ENCODE measurements at places on chromosomes 1 and 21. TPM values are rescaled to one million over a fixed set of nuclear protein-coding genes. Genes with fewer than 3 reads are reported as not detected.

DNA sequence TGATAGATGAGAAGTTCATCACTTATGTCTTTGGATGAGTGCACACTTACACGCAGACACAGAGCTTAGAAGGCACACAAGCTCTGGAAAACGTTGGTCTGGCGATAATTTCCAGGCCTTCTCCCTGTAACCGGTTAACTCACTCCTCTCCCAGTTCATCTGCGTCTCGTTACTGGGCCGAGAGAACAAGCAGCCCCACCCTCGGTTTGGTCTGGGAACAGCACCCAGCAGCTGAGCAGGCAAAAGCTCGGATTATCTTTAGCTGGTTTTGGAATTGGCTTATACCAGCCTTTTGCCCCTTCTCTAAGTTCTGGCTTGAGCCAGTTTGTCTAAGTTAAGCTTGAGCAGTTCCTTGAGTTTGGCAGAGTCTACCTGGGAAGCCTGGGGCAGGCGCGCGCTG is 27.3 kb upstream of the COL6A1 start:
- H3K27ac ChIP-seq = no peak overlapping the region
- no peak for DNase-seq
- no peak overlapping the region for H3K4me3 ChIP-seq
- H3K27me3 ChIP-seq = no peaks in the 10 kb centered on the region
- no peaks in the 10 kb centered on the region for H3K36me3 ChIP-seq
- no peaks in the 10 kb centered on the region for H3K4me1 ChIP-seq

DNA sequence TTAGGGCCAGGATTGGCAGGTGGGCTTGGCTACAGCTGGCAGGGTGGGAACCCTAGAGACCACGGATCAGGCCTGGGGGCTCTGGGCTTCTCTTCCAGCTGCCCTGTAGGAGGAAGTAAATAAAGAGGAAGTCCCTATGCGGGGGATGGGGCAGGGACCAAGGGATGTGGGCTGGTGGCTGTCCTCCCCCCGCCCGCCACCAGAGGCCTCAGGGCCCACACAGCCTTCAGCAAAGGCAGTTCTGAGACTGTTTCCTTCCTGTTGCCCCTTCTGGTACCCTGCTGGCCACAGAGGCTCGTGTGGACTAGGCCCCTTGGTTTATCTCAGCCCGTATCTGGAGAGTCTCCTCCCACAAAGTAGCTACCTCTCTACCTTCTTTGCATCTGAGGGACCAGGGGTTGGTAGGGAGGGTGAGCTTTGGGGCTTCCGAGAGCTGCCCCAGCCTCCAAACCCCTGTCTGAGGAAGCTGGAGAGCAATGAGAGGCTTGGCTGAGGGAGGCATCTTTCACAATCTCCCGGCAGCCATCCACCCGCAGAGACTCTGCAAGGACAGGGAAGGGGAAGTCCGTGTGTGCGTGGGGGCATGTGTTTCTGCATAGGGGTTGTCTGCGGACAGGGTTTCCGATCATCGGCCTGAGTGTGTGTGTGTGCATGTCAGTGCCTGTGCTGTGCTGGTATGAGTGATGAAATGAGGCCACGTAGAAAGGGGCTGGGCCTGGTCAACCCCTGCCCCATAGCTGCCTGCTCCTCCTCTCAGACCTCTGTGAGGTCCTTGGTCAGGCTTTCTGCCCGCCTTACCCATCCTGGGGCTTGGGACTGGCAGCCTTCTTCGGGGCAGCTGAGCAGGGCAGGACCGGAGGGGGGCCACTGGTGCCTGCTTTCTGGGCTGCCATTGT is 12.5 kb downstream of the RPS6KA1 start:
- H3K4me3 ChIP-seq = peak overlapping the region; percentile 1
- no peaks in the 10 kb centered on the region for H3K27me3 ChIP-seq
- H3K36me3 ChIP-seq = no peaks in the 10 kb centered on the region

DNA sequence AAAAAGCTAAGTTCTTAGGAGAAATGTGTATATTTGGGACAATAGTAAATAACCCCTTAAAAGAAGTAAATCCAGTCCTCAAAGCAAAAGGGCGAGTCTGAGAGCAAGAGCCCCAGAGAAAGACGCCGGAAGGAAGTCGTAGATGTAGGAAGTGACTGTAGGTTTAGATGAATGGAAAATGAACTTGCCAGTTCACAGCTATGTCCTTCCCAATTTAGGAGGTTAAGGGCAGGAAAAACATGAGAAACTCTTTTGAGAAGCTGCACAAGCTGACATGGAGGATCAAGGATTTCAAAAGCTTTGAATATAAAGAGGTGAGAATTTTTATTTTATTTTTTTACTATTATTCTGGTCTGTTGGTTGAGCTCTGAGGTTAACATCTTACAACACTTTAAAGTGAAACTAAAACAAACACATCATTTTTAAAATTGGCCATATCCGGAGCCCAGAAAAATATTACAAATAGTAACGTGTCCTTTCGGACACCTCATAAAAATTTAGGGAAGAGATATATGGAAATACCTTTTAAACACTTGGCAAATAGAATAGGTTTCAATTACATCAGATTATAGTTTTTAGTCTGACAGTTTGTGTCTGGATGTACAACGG is 1178.6 kb downstream of the MRPL39 start:
- no peak overlapping the region for H3K4me3 ChIP-seq
- H3K4me1 ChIP-seq = no peaks in the 10 kb centered on the region
- H3K27ac ChIP-seq = no peak overlapping the region

- no peaks in the 10 kb centered on the region for H3K27me3 ChIP-seq
- H3K27ac ChIP-seq = no peak overlapping the region
- H3K4me1 ChIP-seq = no peaks in the 10 kb centered on the region
- DNase-seq = no peak
- no peak overlapping the region for H3K4me3 ChIP-seq
These were observed 14.1 kb downstream of the TTC3 start for GRCh38 chr21:37087188-37087587.

- H3K27me3 ChIP-seq = no peaks in the 10 kb centered on the region
- DNase-seq = no peak
- H3K36me3 ChIP-seq = no peaks in the 10 kb centered on the region
- no peak overlapping the region for H3K4me3 ChIP-seq
These were observed 4.9 kb upstream of the ABCD3 start for GRCh38 chr1:94413311-94413710.

DNA sequence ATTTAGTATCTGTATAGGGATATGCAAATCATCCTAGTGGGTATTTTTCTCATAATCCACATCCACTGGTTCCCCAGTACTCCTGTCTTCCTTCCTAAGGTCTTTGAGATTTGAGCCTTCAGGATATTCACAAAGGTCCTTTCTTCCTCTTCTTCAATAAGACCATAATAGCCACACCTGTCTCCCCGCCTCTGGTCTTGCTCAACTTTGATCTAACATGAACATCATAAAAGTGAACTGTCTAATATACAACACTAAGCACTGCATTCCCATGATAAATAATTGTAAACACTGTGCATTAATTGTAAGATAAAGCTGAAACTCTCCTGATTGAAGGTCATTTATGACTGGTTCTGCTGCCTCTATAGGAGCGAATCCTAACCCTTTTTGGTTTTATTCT is 184.6 kb downstream of the DENND1B start:
- H3K27me3 ChIP-seq = no peaks in the 10 kb centered on the region
- no peak overlapping the region for H3K27ac ChIP-seq
- no peaks in the 10 kb centered on the region for H3K4me1 ChIP-seq
- DNase-seq = no peak

DNA sequence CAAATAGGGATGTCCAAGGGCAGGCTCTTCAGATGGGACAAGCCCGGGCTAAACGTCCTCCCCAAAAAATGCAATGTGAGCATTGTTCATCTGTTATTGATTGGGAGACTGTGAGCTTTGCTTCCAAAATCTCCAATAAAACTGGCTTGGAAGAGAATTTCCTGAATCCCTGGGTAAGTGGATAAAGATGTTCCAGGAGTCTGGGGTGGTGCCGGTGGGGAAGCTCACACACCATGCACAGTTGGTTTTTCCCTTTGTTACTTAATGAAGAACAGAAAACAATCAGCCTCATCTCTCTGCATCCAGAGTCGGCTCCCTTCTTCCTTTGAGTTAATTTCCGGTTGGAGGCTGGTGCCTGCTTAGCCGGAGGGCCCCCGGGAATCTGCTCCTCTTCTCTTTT is 72.1 kb upstream of the ZBTB40 start:
- no peak overlapping the region for H3K4me3 ChIP-seq
- H3K27ac ChIP-seq = no peak overlapping the region
- H3K36me3 ChIP-seq = no peaks in the 10 kb centered on the region
- DNase-seq = no peak

DNA sequence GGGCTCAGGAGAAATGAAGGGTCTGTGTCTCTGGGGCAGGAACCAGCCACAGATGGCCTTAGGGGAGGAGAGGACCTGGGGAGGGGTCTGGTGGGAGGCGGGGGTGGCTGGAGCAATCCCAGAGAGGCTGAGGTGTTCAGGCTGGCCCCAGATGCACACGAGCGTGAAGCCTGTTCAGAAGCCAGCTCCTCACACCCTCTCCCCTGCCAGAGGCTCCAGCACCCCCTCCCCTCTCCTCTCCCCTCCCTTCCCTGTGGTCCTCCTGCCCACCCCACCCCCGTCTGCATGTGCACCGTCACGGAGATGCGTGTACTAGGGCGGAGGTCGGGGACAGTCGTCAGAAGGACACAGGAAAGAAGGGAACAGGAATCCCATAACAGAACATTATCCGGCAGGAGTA is 115.0 kb upstream of the COL6A1 start:
- H3K27me3 ChIP-seq = no peaks in the 10 kb centered on the region
- H3K27ac ChIP-seq = no peak overlapping the region
- no peaks in the 10 kb centered on the region for H3K4me1 ChIP-seq
- no peak overlapping the region for H3K4me3 ChIP-seq
- DNase-seq = no peak

DNA sequence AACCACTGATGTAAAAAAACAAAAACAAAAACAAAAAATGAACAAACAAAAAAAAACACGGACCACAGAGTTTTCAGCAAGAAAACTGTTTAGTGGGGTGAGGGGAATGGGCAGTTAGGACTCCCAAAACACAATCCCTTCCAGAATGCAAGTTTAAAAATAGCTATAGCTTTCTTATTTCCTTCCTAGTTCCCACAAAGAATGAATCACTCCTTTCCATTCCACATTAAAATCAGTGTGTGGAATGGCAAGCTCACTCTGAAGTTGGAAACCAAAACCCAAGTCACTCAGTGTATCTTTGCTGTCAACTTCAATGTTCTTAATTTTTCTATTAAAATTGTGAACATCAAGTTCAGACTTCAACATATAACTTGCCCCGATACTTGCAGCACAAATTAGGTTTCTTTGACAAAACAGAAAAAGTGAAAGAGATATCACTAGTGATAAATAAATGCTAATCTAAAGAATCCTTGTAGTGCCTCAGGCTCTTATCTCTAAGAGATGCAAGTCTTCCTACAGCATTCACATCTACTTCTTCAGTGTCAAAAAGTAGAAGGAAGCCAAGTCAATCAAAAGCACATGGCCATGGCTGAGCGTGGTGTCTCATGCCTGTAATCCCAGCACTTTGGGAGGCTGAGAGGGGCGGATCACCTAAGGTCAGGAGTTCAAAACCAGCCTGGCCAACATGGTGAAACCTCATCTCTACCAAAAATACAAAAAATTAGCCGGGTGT is 45.5 kb downstream of the TOR3A start:
- no peak for DNase-seq
- no peak overlapping the region for H3K27ac ChIP-seq
- H3K4me3 ChIP-seq = no peak overlapping the region
- no peaks in the 10 kb centered on the region for H3K27me3 ChIP-seq

- peaks cover 5% of the 10 kb centered on the region for H3K4me1 ChIP-seq
- DNase-seq = peak; percentile 56
- peak overlapping the region; percentile 10 for H3K27ac ChIP-seq
These were observed 239.9 kb upstream of the IRF2BP2 start for GRCh38 chr1:234849832-234850231.

GRCh38 chr1:15445390-15446122 is 7.3 kb downstream of the CTRC start:
- no peaks in the 10 kb centered on the region for H3K27me3 ChIP-seq
- no peak overlapping the region for H3K4me3 ChIP-seq
- DNase-seq = no peak

The SPATA46 gene
- not detected for total RNA-seq

DNA sequence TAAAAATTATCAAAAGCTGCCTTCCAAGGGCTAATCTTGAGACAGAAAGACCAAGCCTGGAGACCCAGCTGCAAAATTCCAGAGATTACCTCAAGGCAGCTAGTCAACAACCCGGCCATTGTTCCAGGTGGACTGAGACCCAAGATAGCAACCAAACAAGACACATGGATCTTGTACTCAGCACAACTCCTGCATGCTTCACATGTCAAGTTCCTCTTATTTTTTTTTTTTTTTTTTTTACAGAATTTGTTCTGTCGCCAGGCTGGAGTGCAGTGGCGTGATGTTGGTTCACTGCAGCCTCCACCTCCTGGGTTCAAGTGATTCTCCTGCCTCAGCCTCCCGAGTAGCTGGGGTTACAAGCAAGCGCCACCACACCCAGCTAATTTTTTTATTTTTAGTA is 40.1 kb downstream of the CD2 start:
- no peak for DNase-seq
- H3K27me3 ChIP-seq = no peaks in the 10 kb centered on the region
- H3K36me3 ChIP-seq = no peaks in the 10 kb centered on the region
- no peaks in the 10 kb centered on the region for H3K4me1 ChIP-seq
- no peak overlapping the region for H3K27ac ChIP-seq
- H3K4me3 ChIP-seq = no peak overlapping the region

The TOMM20 gene
- 127 TPM for total RNA-seq

- no peak overlapping the region for H3K4me3 ChIP-seq
- DNase-seq = no peak
- H3K27ac ChIP-seq = no peak overlapping the region
- H3K27me3 ChIP-seq = no peaks in the 10 kb centered on the region
These were observed 231.1 kb upstream of the SGIP1 start for GRCh38 chr1:66302815-66303214.

- no peak overlapping the region for H3K27ac ChIP-seq
- H3K4me3 ChIP-seq = no peak overlapping the region
- no peak for DNase-seq
- H3K36me3 ChIP-seq = no peaks in the 10 kb centered on the region
These were observed 10.2 kb downstream of the USP24 start for GRCh38 chr1:55204997-55205396.

The LGR6 gene
- 1.6 TPM for total RNA-seq

GRCh38 chr1:161162052-161162451 is 2.8 kb downstream of the USP21 start:
- no peaks in the 10 kb centered on the region for H3K36me3 ChIP-seq
- no peak for DNase-seq
- H3K4me3 ChIP-seq = no peak overlapping the region
- no peak overlapping the region for H3K27ac ChIP-seq
- no peaks in the 10 kb centered on the region for H3K27me3 ChIP-seq
